ENCODE measurements at places on chromosomes 7 and 10. TPM values are rescaled to one million over a fixed set of nuclear protein-coding genes. Genes with fewer than 3 reads are reported as not detected.

LIPA gene
- total RNA-seq, result 38.7 TPM

CTAGE15 gene
- total RNA-seq, result under 0.01 TPM

ADRA2A gene
- total RNA-seq, result 19.6 TPM

RET gene
- 1.6 TPM for total RNA-seq

PDE6C gene
- not detected for total RNA-seq

KLLN gene
- total RNA-seq, result 0.82 TPM

PRSS2 gene
- not detected for total RNA-seq

FEZF1 gene
- not detected for total RNA-seq

NFE2L3 gene
- total RNA-seq, result 9.8 TPM

CHN2 gene
- 96.6 TPM for total RNA-seq

TMEM213 gene
- total RNA-seq, result not detected

ZNF425 gene
- total RNA-seq, result 6.9 TPM

ODAD2 gene
- total RNA-seq, result 0.82 TPM

TFR2 gene
- 2.9 TPM for total RNA-seq

SORCS3 gene
- 11.4 TPM for total RNA-seq

CALCR gene
- under 0.01 TPM for total RNA-seq

SYNPO2L gene
- total RNA-seq, result not detected

MEOX2 gene
- total RNA-seq, result not detected

CYP2C18 gene
- total RNA-seq, result under 0.01 TPM

WIPF3 gene
- 4.1 TPM for total RNA-seq

RAMP3 gene
- 5.7 TPM for total RNA-seq

WNT8B gene
- total RNA-seq, result not detected

PRR15 gene
- 0.41 TPM for total RNA-seq

ZNF487 gene
- 10.6 TPM for total RNA-seq

IKZF5 gene
- total RNA-seq, result 9.8 TPM

NRCAM gene
- 143 TPM for total RNA-seq
